Kidney (tissue), 22 donors: ENCODE measurements at places on chromosomes 13 and 19. TPM values are rescaled to one million over a fixed set of nuclear protein-coding genes. Genes with fewer than 3 reads are reported as not detected.

GRIN3B gene
- 0.44 TPM for total RNA-seq

LILRA1 gene
- total RNA-seq: 2.2 TPM

ERICH4 gene
- not detected for total RNA-seq

KIR2DL1 gene
- 0.25 TPM for total RNA-seq

LYPD5 gene
- total RNA-seq: 4.2 TPM

MAMSTR gene
- total RNA-seq: 2.2 TPM

RRAS gene
- 92.3 TPM for total RNA-seq

TEKTIP1 gene
- total RNA-seq: 9.2 TPM

SULT2B1 gene
- 2.3 TPM for total RNA-seq

MTUS2 gene
- 0.06 TPM for total RNA-seq

SLC8A2 gene
- 0.94 TPM for total RNA-seq

ITGBL1 gene
- 7.7 TPM for total RNA-seq

PPM1N gene
- 2.2 TPM for total RNA-seq

F7 gene
- total RNA-seq: 0.16 TPM

ZNF426 gene
- 22.9 TPM for total RNA-seq

NANOS3 gene
- 0.35 TPM for total RNA-seq

ZNF878 gene
- 0.60 TPM for total RNA-seq
